ENCODE measurements at places on chromosomes 6 and 20.

- no peak for DNase-seq
Observed at GRCh38 chr6:132790450-132790849, 8.0 kb downstream of the SLC18B1 start.

DNA sequence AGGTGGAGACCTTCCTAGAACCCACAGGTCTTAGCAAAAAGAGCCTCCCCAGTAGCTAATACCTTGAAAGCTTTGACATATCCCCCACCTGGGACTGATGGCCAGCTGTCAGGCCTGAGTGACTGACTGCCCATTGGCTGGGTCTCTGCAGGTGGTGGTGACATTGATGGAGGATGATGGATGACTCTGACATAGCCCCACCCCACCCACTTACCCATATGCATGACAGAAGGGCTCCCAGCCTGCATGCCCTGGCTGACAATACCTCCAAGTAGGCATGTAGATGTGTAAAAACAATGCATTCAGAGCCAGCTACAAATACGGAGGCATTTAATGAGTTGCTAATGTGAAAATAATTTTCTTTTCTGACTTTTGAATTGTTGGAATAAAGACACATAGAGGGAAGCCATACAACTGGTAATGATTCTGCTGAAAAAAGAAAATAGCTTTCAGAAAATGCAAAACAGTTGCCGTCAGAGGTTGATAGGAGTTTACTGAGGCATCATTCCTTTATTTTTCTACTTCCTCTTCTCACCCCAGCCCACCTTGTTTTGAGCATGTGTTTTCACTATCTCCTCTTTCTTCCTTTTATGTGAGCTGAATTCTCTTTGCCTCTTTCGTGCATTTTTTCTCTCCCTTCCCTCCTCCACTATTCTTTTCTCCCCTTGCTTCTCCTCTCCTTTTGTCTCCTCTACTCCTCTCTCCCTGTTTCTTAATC is 70.6 kb downstream of the OLIG3 start:
- no peak for DNase-seq

GRCh38 chr20:57655809-57656155 is 35.6 kb upstream of the ZBP1 start:
- no peak for DNase-seq

DNA sequence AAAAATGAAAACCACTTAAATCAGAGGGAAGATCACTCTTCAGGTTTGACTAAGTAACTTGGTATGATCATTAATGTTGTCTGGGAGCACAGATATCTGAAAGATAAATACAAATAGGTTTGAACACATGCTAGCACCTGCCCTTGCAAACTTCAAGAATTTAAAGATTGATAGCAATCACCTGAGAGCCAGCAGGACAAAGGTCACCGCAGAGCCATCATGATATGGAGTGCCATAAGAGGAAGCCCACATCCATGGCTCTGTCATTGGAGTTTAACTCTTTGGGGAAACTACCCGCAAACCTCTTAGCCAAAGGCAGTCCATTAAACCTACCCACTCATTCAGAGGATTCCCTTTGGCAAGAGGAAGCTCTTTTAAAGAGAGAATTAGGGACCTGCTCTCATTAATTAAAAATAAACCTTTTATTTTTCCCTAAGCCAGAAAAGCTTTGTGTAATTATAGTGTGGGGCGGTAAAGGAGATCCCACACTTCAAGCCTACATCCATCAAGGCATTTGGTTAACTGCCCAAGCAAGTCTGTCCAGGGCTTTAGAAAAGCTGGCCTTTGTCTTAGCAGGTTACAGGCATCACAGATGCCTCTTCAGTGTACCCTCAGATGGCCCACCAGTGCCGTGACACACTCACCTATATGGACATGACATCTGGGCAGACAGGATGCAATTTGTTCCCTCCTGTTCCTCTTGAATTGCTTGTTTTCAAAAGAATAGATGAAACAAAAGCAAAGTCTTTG is 73.0 kb downstream of the SASH1 start:
- peak; percentile 8 for DNase-seq

- DNase-seq = no peak
Observed at GRCh38 chr6:35360349-35361138, 18.2 kb downstream of the PPARD start.

- DNase-seq = peak; percentile 8
Observed at GRCh38 chr6:106027758-106028157, 58.4 kb upstream of the PRDM1 start.

DNA sequence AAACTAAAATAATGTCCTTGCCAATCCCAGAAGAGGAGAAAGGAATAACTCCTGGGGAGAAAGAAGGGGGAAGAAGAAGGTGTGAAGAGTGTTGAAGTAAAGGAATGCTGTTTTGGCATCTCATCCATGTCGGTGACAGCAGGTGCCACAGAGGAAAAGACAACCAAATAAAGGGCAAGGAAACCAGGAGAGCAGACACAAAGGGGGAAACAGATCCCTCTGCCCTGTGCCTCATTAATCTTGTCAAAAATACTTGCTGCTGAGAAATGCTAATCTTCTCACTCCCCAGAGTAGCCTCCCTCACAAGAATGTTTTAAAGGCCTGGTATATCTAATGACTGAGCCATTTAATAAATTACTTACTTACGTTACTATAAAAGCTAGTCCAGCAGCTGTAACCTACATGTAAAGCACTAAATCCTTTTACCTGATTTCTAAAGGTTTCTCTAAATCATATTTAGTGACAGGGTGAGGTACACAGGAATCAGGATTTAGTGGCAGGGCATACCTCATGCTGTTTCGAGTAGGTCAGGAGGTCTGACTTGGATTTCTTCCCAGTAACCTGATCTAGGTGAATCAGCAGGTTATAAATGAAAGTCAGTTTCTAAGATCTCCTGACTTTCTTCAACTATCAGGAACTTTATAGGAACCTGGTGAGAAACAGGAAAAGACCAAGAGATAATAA is 377.1 kb downstream of the CENPW start:
- DNase-seq = no peak

DNA sequence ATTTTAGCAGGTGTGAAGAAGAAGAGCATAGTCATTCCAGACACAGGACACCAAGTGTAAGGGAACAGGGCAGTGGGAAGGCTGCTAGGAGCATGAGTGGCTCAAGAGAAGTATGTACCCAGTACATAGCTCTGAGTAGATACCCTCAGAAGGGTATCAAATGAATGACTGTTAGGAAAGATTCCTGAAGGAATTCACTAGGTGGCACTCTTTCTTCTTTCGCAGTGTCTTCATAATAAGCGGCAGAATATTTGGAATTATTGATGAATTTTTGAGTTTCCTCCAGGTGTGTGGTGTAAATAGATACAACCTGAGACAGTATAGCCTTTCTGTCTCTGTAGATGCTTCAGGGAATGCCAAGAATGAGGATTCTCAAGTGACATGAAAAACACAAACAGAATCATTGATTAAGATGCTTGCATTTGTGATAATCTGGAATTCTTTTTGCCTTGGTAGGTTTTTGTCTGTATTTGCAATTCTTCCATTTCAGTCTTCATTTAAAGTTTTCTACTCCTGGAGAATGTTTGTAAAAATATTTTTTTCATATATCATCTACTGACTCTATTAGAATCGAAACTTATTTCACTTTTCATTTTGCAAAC is 264.3 kb upstream of the RIMS1 start:
- no peak for DNase-seq

DNA sequence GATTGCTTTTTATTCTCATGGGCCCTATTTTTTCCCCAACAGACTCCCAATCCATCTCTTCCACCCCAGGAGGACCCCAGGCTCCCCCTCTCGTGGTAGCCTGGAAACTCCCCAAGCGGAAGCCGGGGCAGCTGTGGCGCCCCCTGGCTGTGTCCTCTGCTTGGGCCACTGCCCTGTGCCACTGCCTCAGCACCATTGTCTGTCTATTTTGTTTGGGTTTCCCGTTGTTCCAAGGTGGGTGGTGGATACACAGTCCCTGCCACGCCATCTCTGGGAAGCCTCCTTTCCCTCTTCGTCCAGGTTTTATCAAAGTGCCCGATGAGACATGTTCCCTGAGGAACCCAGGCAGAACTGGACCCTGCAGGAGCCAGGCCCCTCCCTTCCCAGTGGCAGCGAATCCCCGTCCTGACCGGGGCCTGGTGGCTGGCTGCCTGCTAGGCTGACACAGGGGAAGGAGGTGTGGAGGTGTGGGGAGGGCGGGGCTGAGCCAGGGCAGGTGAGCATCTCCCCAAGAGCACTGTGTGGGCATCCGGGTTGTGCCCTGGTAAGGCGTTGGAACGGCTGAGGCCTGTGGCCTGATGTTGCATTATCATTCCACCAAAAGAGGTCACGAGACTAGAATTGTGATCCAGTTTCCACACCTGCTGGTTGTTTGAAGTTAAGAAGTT is 228.2 kb downstream of the CDH4 start:
- no peak for DNase-seq

DNA sequence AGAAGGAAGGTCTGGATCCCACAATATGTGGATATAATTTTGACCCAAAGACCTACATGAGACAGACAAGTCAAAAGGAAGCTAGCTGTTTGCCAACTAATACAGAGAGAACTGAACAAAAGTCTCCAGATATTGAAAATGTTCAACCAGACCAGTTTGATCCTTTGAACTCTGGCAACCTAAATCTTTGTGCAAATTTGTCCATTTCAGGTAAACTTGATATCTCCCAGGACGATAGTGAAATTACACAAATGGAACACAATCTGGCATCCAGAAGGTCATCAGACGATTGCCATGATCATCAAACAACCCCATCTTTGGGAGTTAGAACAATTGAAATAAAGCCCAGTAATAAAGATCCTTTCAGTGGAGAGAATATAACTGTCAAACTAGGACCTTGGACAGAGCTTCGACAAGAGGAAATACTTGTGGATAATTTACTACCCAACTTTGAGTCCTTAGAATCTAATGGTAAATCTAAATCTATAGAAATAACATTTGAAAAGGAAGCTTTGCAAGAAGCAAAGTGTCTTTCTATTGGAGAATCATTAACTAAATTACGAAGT is 41.9 kb upstream of the SDHAF4 start:
- DNase-seq = no peak

DNA sequence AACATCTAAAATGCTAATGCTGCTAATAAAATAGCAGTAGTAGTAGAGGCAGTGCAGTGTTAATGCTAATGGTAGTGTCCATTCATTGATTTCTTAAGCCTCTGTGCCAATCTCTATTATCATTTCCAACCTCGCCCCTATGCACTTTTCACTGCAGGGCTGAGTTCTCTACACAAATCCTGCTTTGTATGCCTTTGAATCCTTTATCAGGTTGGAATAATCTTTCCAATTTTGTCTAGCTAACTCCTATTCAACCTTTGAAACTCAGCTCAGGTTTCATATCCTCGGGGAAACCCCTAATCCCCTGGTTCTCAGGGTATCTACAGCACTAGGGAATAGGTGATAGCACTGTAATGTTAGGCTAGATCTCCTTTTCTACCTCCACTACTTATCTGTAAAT is 284.0 kb upstream of the RUNX2 start:
- DNase-seq = no peak

- DNase-seq = no peak
Observed at GRCh38 chr20:2365666-2366065, 15.0 kb upstream of the TGM6 start.

DNA sequence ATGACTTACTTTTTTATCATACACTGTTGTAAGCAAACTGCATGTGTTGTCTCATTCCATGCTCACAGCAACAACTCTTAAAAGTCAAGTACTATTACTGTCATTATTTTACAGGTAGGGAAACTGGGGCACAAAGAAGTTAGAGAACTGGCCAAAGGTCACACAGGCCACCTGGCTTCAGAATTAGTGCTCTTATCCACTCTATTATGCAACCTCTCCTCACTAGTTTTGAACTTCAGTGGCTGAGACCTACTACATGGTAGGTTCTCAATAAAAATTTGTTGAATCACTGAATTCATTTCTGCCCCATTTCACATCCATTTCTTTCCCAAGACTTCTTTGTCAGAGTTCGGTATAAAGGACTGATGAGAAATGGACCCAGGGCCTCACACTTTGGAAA is 2.3 kb upstream of the BTN3A3 start:
- DNase-seq = no peak

- DNase-seq = no peak
Observed at GRCh38 chr6:25050356-25050755, 114.6 kb upstream of the RIPOR2 start.

GRCh38 chr6:3381233-3381921 is 75.5 kb downstream of the SLC22A23 start:
- DNase-seq = no peak

DNA sequence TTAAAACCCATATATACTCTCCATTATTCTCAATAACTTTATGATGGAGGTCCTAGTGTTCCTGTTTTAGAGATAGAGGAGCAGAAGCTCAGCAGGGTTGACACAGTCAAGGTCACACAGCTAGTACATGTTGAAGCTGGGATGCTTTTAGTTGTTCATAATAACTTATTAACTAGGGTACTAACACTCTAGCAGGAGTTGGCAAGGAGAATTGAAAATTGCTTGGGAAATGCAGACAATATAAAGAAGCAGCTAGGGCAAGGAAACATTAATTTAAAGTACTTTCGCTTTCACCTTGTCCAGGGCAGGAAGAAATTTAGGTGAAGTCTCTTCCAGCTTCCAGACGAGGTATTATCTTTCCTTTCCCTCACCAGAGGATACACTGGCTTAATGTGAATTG is 133.7 kb downstream of the RCAN2 start:
- DNase-seq = no peak

- DNase-seq = peak; percentile 40
Observed at GRCh38 chr20:54167909-54168872, 5.6 kb downstream of the CYP24A1 start.

DNA sequence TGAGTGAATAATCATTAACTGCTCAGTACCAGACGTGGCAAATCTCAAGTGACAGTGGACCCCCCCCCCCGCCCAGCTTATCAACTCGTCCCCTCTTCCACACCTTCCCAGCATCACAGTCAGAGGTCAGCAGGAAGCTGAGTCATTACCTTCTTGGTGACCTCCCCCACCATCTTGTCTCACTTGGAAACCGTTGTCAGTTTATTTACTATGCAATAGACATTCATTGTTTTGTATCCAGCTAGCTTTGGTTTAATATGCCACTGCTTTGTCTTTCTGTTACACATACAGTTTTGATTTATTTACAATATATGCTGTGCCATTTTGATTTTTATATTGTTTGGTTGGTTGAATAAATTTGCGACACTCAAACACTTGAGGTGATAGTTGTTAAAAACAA is 158.1 kb downstream of the QKI start:
- peak; percentile 29 for DNase-seq

GRCh38 chr6:168182908-168183612 is 104.0 kb upstream of the FRMD1 start:
- no peak for DNase-seq

- DNase-seq = no peak
Observed at GRCh38 chr6:150631283-150631983, 31.7 kb downstream of the PLEKHG1 start.

GRCh38 chr20:63163171-63163570 is 52.8 kb downstream of the YTHDF1 start:
- no peak for DNase-seq

- no peak for DNase-seq
Observed at GRCh38 chr6:30463651-30464618, 25.4 kb upstream of the HLA-E start.

GRCh38 chr6:116386581-116387299 is 16.0 kb downstream of the DSE start:
- DNase-seq = no peak
